DMS79 treated with DMSO at 0.1 percent for 48 hours (cell line): ENCODE measurements at places on chromosomes 12 and 14.
A peak's percentile ranks its signal among the peaks of the same experiment; 100 is the strongest.

DNA sequence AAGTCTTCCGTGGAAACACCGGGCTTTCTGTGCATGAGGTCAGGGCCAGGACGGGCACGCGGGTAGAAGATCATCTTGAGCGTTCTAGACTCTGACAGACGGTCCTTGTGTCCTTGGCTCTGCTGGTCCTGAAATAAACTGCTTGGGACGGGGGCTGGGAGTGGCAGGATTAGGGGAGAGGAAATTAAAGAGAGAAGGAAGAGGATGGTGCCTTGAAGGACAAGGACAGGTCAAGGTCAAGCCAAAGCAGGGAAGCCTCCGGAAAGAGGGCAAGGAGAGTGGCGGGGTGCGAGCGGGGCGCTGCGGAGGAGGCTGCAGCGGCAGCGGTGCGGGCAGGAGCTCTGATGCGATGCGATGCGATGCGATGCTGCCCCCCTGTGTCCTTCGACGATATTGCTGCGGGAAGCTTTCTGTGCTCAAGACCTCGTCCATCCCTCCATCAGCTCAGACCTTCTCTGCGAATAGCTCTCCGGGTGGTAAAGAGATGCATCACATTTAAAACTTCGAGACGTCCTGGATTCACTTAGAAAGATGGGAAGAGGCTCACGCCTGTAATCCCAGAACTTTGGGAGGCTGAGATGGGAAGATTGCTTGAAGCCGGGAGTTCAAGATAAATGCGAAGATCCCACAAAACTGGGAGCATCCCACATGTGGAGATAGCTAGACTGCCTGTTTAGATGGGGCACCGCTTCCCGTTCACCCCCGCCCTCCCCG is 110.1 kb upstream of the TMEM132D start:
- peak; percentile 64 for DNase-seq

- no peak for DNase-seq
These were observed 7.3 kb upstream of the MGP start for GRCh38 chr12:14892726-14893505.

DNA sequence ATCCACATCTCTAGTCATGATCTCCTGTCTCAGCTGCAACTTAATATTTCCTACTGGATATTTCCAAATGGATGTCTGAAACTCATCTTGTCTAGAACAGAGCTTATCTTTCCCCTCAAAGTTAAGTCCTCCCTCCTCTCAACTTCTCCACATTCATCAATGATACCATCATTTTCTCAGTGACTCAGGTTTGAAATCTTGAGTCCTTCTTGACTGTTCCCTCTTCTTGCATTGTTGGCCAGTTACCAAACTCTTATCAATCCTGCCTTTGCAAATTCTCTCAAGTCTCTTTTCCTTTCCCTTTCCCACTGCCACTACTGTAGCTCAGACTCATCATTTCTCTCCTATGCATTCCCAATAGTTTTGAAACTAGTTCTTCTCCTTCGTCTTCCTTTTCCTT is 14.3 kb upstream of the CHURC1 start:
- no peak for DNase-seq

DNA sequence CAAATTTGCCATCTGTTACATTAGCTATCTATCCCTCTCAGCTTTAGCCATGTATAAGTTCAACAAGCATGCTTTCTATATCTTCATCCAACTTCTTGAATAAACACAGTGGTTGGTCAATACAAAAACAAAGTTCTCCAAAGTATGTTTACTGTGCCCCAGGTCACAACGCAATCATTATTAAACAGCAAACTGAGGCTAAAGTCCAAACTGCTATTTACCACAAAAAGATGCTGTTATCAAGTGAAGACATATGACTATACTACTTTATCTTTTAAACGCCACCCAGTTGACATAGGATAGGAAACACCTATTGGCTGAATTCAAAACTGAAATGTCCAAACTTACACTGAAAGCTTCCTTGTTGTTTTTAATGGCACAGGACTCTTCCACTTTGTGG is 11.7 kb downstream of the ZCCHC8 start:
- DNase-seq = no peak

DNA sequence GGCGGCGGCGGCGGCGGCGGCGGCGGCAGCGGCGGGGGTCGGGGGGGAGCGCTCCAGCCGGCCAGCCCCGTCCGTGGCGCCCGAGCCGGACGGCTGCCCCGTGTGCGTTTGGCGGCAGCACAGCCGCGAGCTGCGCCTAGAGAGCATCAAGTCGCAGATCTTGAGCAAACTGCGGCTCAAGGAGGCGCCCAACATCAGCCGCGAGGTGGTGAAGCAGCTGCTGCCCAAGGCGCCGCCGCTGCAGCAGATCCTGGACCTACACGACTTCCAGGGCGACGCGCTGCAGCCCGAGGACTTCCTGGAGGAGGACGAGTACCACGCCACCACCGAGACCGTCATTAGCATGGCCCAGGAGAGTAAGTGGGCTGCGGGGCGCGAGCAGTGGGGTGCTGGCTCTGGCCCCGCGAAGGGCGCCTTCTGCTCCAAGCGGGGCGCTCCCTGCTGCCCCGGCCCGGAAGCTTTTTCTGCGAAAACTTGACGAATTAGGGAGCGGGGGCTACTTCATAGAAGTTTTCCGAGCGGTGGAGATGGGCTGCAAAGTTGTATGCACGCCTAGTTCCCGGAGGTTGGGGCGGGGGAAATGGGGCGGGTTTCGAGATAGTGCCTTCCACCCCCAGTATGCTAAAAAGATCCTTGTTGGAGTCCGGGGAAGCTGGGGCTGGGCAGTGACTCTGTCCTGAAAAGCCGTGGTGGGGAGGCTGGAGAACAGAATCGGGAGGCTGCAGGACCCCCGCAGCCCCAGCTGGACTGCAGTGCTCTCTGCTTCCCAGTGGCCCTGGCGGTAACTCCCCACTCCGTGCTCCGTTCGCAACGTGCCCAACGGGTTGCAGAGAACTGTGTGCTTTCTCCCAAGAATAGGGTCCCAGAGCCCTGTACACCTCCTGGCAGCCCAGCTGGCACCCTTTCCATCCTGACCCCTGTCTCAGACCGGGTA is 751 bp downstream of the GDF11 start:
- no peak for DNase-seq

- DNase-seq = peak; percentile 100
These were observed 35.5 kb upstream of the STON2 start for GRCh38 chr14:81435391-81436295.
